ENCODE measurements at places on chromosomes 3 and 15.
A peak's percentile ranks its signal among the peaks of the same experiment; 100 is the strongest.

DNA sequence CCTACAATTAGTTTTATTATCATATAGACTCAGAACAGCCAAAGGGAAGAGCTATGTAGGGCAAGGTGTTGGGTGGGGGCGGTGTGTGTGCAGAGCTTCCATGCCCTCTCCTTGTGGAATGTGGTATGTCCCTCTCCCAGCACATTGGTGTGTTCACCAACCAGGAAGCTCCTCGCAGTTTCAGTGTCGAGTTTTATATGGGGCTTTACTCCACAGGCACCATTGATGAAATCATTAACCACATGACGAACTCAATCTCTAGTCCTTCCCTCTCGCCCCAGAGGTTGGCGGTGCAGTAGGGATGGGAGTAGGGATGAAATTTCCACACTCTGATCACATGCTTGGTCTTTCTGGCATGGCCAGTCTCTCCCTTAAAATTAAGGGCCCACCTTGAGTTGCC, 13.6 kb upstream of the SRP14 start:
- DNase-seq = no peak

DNA sequence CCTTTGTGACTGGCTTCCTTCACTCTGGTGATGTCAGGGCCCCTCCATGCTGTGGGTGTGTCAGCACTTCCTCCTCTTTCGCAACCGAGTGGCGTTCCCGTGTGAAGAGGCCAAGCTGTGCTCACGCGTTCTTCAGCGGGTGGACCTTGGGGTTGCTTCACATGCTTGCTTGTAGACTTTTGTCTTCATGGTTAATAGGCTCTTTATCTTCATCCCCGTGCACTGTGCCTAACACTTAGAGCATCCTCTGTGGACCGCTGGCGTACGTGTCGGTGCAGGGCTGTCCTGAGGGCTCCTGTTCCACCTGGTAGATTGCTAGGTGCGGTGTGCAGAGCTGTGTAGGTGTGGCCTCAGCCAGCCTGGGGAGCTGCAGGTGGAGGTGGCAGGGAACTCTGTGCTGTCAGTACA, 182.3 kb downstream of the OR4M2 start:
- DNase-seq = no peak

GRCh38 chr3:27673701-27674100, 48.4 kb downstream of the EOMES start:
- no peak for DNase-seq

- DNase-seq = no peak
Measured at GRCh38 chr15:57089815-57090495, 171.5 kb downstream of the TCF12 start.

DNA sequence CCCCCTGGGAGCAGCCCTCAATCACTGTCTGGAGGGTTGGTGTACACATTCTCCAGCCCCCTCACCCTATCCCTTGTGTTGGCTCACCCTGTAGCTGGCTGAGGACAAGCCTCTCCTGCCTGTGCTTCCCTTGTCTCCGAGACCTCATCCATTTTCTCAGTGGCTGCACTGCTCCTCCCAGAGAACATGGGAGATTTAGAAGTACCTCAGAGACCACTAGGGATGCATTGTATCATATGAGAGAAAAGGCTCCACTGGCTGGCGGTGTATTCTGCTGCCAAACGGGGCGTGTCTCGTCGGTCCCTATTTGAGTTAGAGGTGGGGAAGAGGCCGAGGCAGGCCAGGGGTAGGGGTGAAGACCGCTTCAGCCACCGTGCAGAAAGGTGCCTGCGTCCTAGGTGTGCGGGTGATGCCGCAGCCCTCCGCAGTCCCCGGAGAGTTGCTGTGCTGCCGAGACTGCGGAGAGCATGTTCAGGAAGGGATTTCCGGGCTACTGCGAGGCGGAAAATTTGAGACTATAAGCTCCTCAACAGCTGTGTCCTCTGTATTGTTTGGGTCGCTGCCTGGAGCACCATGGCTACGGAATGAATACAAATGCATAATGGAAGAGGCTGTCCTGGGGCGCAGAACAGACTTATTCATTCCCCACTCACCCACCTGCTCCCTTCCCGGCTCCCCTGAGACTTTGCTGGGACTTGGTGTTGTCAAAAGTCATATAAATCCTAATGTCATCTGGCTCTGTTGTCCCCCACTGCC, 43.8 kb downstream of the SPSB4 start:
- DNase-seq = peak; percentile 95
